ENCODE measurements at places on chromosomes 7 and 10.

- DNase-seq: no peak
Measured at GRCh38 chr7:2526659-2527504, 7.3 kb downstream of the LFNG start.

- no peak for DNase-seq
Measured at GRCh38 chr7:100546926-100547800, 8.2 kb downstream of the AGFG2 start.

GRCh38 chr10:69955211-69955805, 97.3 kb upstream of the MACROH2A2 start:
- DNase-seq: no peak

GRCh38 chr7:85695041-85695440, 508.2 kb upstream of the SEMA3D start:
- DNase-seq: no peak

DNA sequence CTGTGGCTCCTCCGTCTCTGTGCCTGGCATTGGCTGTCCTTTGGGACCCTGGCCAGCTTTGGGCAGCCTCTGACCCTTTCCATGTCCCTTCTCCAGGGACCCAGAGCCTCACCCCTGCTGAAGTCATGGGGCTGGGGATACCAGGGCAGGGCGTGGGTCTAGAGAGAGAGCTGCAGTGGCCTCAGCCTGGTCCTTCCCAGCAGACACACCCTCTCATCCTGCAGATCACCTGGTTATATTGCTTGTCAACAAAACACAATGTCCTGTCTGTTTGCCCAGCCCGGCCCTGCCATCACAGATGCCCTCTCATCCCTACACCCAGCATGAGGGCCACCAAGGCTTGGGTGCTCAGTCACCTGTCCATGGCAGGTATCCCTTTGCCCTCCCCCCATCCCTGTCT, 1.8 kb downstream of the MUC17 start:
- DNase-seq: no peak

- no peak for DNase-seq
Measured at GRCh38 chr10:6231146-6231545, 28.4 kb downstream of the PFKFB3 start.

GRCh38 chr7:158018098-158018762, 569.4 kb downstream of the PTPRN2 start:
- no peak for DNase-seq

GRCh38 chr7:71637578-71637977, 505.6 kb downstream of the GALNT17 start:
- DNase-seq: no peak

Measured in BJ (cell line).